ENCODE measurements at places on chromosomes 2 and 18.

DNA sequence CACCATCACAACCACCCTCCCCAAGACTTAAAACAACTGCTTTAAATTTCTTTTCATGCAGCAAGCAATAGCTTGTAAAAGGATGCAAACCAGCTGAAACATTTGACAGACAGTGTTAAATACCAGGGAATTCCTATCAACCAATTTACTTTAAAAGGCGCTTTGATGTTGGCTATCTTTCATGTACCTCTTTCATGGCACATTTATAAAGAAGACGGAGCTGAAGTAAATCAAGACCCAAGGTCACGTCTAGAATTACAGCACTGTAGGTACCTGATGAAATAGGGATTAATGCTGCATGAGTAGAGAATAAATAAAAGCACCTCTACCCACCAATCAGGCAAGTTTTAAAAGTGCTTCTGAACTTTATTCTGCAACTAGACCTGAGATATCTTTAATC lies 78.9 kb downstream of the SRBD1 start:
- DNase-seq: no peak

- no peak for DNase-seq
These were observed 1775.1 kb upstream of the PIK3C3 start for GRCh38 chr18:40179729-40180461.

DNA sequence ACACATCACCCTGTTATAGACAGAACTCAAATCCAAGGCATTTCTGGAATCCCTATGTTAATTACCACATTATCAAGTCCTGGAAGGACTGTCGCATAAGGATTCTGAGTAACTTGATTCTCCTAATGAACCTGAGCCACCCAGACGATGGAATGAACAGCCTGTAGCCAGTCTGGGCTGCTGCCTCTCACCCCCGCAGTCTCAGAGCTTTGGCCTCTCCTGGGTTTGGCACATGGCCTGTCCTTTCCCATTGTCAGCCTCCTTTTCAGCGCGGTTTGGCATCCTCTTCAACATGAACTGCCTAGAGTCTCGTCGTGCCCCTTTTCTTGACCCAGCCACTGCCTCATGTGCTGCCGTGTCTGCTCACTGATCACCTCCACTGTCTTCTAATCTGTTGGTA lies 147.6 kb downstream of the SLC8A1 start:
- DNase-seq: no peak

GRCh38 chr2:8306530-8307351 lies 375.1 kb upstream of the ID2 start:
- DNase-seq: no peak

- DNase-seq: no peak
These were observed 26.7 kb downstream of the ITGA4 start for GRCh38 chr2:181483876-181484275.

GRCh38 chr2:146721486-146721885 lies 1123.3 kb upstream of the ACVR2A start:
- DNase-seq: no peak

DNA sequence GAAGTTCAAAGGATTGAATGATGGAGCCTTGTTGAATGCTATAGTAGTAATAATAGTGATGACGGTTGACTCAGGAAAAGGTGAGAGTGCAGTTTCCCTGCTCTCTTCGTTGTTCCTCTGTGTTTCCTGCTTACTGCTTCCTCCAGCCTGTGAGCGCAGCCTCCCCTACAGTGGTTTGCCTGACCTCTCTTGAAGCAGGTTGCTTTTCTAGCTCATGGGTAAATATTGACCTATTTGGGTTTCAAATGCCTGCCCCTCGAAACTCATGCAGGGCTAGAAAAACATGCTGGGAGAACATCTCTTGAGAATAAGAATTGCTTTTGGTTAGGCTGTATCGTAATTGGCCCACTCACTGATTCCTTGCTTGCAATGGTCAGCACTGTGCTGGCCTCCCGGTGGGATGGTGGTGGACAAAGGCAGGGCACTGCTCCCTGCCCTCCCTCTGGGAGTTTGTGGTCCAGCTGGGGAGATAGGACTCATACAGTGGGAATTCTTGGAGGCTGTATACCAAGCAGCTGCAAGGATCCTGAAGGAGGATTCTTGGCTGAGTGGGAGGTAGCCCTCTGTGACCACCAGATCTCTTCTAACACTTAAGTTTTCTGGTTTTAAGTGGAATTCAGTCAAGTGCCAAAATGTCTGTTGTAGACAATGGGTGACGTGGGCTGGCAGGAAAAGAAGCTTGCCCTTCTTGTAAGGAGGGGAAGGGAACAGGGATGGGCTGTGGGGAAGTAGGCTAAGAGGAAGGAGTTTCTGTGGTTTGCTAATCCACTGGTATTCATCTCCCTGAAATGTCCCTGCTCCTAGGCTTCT lies 5.4 kb upstream of the RNF181 start:
- DNase-seq: peak; percentile 82

- no peak for DNase-seq
These were observed 382.1 kb downstream of the OSR1 start for GRCh38 chr2:18976168-18976961.

DNA sequence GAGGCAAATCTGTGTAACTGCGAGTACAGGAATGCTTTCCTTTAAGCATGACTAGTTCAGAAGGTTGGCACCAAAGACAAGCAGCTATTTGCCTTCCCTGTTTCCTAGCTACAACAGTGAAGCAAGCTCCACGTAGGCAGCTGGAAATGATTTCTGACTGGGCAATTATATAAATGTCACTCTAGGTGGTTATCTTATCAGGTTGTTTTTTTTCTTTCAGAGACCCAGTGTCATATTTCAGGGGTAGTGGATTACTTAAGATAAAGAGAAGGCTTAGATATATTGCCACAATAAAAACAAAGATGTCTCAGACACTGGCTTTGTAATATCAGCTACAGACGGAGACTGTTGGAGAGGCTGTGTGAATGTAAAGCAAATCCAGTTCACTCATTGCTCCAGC lies 748.9 kb upstream of the NXPH2 start:
- no peak for DNase-seq

DNA sequence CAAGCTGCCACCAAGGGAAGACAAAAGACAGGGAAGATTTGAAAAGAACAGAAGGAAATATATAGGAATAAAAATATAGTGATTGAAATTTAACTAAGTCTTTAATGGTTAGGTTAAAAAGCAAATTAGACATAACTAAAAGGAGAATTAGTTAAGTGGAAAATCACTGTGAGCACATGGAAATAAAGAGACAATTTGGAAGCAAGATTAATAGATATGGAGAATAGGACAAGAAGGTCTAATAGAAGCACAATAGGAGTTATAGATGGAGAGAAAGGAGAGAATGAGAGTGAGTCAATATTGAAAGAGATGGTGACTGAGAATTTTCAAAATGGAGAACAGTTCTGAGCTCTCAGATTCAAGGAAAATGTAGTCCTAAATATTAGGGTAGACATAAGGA lies 176.9 kb downstream of the ASB1 start:
- no peak for DNase-seq

DNA sequence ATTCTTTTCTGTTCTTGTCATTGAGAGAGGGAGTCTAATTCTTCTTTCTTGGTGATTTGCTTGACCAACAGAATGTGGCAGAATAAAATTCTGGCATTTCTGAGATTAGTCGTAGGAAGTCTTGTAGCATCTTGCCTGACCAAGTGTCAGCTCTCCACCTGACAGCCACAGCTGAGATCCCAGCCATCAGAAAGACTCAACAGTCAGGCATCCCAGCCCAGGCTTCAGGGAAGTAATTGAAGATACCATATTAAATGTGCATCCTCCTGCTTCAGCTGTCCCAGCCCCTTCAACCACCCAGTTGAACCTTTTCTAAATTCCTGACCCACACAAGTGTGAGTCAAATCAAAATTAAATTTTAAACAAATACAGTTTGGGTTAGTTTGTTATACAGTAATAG lies 208.3 kb downstream of the PIK3C3 start:
- no peak for DNase-seq

- DNase-seq: no peak
These were observed 61.2 kb downstream of the ATOH8 start for GRCh38 chr2:85814802-85815550.

GRCh38 chr2:151297882-151298281 lies 8.4 kb upstream of the NMI start:
- DNase-seq: no peak

GRCh38 chr2:99468155-99468554 lies 21.7 kb downstream of the REV1 start:
- DNase-seq: no peak

- peak; percentile 55 for DNase-seq
These were observed 261.6 kb downstream of the ASXL3 start for GRCh38 chr18:33839452-33840211.

Measured in HepG2 (cell line).